ENCODE measurements at places on chromosomes 13 and 19. TPM values are rescaled to one million over a fixed set of nuclear protein-coding genes. Genes with fewer than 3 reads are reported as not detected.

The KLK3 gene
- total RNA-seq: not detected

- DNase-seq: no peak
Measured at GRCh38 chr13:47250146-47250545, 353.3 kb upstream of the HTR2A start.

- no peak for DNase-seq
Measured at GRCh38 chr13:98301721-98302120, 124.7 kb upstream of the RNF113B start.

The CRB3 gene
- not detected for total RNA-seq

DNA sequence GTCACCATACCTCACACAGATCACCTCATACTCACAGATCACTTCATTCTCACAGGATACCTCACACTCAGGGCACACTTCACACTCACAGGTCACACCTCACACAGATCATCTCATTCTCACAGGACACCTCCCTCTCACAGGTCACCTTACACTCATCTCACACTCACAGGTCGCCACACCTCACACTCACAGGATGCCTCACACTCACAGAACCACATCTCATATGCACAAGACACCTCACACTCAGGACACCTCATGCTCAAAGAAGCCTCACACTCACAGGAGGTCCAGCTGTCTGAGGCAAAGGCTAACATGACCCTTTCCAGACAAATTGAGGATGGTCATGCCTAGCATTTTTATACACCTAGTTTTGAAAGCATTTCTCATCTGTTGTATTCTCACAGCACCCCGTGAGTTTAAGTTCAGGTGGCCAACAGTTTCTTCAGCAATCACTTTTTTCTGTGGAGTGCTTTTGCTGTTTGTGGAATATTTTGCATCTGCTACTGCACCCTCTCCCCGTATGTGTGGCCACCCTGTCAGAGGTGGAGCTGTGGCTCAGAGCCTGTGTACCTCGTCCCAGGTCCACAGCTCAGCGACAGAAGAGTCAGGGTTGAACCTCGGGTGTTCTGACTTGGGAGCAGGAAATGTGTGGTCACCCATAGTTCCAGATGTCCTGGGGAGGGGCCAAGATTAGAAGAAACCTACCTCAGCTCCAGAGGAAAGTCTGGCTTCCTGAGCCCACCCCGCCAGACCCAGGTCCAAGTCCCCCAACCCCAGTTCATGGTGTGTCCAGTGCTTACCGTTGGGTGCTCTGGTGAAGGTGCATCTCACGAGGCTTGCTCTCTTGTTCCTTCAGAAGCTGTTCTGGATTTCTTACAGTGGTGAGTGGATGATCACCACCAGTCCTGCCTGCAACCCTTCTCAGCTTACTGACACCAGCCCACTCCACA, 7.6 kb downstream of the F7 start:
- DNase-seq: peak; percentile 38

The ADM5 gene
- total RNA-seq: 0.73 TPM

The TBXA2R gene
- total RNA-seq: 0.30 TPM

DNA sequence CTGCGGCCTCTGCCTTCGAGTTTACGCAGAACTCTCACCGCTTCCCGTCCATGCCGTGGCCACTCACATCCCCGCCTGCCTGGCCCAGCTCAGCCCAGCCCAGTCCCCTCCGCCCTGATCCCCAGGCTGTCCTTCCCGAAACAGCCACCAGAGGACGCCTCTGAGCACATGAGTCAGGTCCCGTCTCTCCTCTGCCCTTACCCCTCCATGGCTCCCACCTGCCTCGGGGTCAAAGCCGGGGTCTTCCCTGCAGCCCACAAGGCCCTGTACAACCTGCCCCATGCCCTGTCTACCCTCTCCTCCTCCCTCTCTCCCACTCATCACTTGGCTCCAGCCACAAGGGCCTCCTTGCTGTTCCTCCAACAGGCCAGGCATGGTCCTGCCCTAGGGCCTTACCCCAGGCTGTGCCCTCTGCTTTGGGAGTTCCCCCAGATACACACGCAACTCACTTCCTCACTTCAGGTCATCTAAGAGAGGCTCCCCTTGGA, 8.1 kb upstream of the SEMA6B start:
- DNase-seq: peak; percentile 90

The IGSF23 gene
- not detected for total RNA-seq

- no peak for DNase-seq
Measured at GRCh38 chr19:42420055-42420544, 7.1 kb downstream of the LIPE start.

The LRRC4B gene
- 0.11 TPM for total RNA-seq

DNA sequence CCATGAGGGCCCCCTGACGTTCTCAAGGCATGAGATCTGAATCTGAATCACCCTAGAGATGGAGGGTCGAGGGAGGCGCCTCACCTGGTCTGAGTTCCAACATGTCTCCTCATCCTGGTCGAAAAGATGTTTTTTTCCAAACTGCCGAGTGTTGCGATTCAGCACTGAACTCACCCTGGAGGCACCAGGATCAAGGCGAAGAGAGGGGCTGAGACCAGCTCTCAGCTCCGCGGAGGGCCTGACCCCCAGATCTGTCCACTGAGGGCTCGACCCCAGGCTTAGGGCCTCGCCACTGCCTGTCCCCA, 555 bp downstream of the NR2C2AP start:
- no peak for DNase-seq

- DNase-seq: no peak
Measured at GRCh38 chr19:3073159-3073563, 10.9 kb upstream of the TLE5 start.

DNA sequence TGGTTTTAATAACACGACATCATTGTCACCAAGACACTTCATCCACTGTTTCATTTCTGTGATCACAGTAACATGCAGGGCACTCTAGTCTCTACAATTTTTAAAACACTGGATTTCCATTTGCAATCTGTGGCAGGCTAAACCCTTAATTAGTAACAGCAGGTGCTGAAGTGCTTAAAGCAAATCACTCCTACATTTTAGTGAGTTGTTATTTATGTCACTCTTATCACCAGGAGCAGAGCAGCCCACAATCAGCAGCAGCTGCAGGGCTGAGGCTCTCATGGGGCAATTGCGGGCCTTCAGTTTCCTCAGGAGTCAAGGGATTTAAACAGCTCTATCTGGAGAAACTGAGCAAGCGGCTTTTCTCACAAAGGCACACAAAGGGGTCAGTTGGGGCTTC, 1.6 kb downstream of the SOHLH2 start:
- DNase-seq: no peak

The MIDN gene
- total RNA-seq: 98.1 TPM

- no peak for DNase-seq
Measured at GRCh38 chr13:19587635-19588300, 26.4 kb upstream of the TPTE2 start.

- no peak for DNase-seq
Measured at GRCh38 chr19:18304208-18304457, 18.7 kb downstream of the LSM4 start.

DNA sequence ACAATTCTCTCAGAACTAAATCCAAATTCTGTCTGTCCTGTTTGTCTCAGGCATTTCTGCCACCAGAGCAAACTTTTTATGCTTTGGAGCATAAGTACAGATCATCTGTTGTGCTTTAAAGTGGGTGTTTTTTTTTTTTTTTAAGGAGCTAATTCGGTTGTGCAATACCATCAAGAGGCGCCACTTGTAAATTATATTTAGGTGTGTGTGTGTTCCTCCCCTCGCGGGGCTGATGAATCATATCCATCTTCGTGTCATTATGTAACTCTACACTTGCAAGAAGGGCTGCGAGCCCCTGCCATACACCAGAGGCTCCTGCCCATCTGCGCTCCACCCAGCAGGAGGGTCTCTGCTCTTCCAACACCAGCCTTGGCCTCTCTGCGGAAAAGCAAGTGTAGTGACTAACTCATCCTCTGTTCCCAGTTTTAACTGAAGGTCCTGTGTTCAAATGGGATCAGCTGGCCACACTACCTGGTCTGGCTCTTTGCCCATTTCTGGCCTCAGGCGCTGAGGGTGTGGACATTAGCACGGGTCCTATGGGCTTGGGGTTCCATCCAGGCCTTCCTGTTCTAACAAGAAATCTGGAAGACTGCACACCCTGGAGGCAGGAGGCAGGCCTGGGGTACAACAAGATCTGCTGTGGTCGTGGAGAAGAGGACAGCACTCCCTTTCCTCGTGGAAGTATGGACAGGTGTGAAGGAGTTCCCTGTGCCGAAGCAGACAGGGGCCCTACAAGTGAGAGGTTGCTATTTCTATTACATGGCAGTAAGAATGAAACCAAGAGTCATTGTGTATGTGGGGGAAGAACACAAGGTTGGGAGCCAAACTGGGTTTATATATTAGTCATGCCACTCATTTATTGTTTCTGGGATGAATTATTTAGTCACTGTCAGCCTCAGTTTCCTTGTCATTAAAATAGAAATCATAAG, 96.1 kb upstream of the MBNL2 start:
- DNase-seq: no peak

- no peak for DNase-seq
Measured at GRCh38 chr19:9148697-9149096, 8.5 kb downstream of the ZNF317 start.

DNA sequence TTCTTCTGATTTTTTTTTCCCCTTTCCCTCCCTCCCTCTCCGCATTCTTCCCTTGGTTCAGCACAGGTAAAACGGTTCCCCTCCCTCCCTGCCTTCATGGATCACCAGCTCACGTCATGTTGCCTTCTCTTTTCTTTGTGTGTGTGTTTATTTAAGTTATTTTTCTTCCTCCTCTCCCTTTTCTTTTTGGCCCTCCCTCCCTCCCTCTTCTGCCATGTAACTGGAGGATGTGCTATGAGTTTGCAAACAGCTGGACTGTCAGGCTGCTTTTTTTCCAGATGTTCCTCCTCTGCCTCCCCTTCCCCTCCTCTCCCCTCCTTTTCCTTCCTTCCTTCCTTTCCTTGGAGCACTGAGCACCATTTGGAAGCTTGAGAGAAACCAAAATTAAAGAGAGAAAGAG, 2.0 kb downstream of the LENG9 start:
- no peak for DNase-seq

The TPTE2 gene
- total RNA-seq: not detected

The ZNF850 gene
- total RNA-seq: 3.6 TPM

GRCh38 chr19:54616821-54617560, 13.3 kb upstream of the LILRB1 start:
- peak; percentile 53 for DNase-seq

The TMEM147 gene
- total RNA-seq: 111 TPM

DNA sequence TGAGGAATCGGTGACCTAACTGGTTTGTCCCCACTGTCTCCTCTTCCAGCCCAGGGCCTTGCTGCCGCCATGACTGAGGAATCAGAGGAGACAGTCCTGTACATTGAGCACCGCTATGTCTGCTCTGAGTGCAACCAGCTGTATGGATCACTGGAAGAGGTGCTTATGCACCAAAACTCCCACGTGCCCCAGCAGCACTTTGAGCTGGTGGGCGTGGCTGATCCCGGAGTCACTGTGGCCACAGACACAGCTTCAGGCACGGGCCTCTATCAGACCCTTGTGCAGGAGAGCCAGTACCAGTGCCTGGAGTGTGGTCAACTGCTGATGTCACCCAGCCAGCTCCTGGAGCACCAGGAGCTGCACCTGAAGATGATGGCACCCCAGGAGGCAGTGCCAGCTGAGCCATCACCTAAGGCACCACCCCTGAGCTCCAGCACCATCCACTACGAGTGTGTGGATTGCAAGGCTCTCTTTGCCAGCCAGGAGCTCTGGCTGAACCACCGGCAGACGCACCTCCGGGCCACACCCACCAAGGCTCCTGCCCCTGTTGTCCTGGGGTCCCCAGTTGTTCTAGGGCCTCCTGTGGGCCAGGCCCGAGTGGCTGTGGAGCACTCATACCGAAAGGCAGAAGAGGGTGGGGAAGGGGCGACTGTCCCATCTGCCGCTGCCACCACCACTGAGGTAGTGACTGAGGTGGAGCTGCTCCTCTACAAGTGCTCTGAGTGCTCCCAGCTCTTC, 2.7 kb downstream of the ZNF574 start:
- DNase-seq: no peak

DNA sequence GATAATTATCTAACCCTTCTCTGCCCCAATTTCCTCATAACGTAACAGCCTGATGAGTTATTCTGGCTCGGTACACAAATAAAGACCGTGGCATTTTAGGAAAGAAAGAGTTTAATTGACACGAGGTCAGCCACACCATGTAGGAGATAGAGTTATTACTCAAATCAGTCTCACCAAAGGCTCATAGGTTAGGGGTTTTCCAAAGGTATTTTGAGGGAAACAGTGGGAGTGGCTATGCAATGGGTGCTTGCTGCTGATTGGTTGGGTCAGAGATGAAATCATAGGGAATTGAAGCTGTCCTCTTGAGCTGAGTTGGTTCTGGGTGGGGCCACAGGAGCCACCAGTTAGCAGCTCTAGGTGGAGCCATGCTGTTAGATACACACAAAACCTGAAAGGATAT, 137.5 kb downstream of the FREM2 start:
- DNase-seq: no peak

GRCh38 chr13:33362986-33363727, 77.6 kb upstream of the STARD13 start:
- no peak for DNase-seq

- DNase-seq: no peak
Measured at GRCh38 chr13:27793507-27794367, 1.5 kb downstream of the GSX1 start.

DNA sequence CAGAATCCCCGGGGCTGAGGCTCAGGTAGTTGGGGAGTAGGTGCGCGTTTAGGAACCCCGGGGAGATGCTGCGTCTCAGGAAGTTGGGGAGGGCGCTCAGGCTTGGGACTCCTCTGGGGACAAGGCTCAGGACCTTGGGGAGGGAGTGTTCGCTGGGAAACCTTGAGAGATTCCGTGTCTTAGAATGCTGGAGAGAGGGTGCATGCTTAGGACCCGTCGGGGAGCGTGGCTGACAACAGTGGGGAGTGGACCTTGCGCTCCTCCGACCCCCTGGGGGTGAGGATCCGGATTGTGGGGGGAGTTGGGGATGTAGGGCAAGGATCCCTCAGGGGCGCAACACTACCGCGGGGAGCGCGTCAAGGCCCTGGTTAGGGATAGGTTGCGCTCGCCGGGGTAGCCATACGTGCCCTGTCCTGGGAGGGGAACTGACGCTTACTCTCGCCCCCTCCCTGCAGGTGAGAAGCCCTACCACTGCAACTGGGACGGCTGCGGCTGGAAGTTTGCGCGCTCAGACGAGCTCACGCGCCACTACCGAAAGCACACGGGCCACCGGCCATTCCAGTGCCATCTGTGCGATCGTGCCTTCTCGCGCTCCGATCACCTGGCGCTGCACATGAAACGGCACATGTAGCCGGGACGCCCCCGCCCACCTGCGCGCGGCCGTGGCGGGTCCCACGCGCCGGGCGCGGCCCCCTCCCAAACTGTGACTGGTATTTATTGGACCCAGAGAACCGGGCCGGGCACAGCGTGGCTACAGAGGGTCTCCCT, 2.0 kb downstream of the KLF2 start:
- no peak for DNase-seq
